Breast epithelium (tissue), 4 donors: ENCODE measurements at places on chromosomes 7 and 10.

DNA sequence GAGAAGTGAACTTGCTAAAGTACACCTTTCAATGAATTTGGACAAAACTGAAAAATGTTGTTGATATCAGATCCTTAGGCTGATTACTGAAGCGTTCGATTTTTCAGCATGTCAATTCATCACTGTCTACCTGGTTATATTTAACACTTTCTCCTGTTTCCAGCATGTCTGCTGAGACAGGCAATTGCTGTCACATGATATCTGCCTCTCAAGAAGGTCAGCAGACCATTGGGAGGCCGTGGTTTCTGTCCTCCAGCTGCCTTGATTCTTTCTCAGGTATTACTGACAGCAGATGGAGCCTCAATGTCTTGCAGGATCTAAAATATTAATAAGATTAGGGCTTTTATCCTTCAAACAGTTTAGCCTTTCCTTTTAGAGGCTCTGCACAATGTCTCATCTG, 127.5 kb downstream of the SNX10 start:
- H3K4me3 ChIP-seq, result no peak overlapping the region
- no peak overlapping the region for H3K27ac ChIP-seq
- no peaks in the 10 kb centered on the region for H3K27me3 ChIP-seq
- H3K36me3 ChIP-seq, result no peaks in the 10 kb centered on the region
- H3K4me1 ChIP-seq, result no peaks in the 10 kb centered on the region

GRCh38 chr10:60138026-60138425, 231.7 kb upstream of the CCDC6 start:
- no peak overlapping the region for H3K27ac ChIP-seq
- H3K36me3 ChIP-seq, result no peaks in the 10 kb centered on the region
- no peaks in the 10 kb centered on the region for H3K27me3 ChIP-seq
- no peak for DNase-seq

- H3K36me3 ChIP-seq, result no peaks in the 10 kb centered on the region
- peak overlapping the region; percentile 32 for H3K27ac ChIP-seq
- no peaks in the 10 kb centered on the region for H3K27me3 ChIP-seq
- H3K4me1 ChIP-seq, result no peaks in the 10 kb centered on the region
- no peak for DNase-seq
- no peak overlapping the region for H3K4me3 ChIP-seq
Measured at GRCh38 chr7:47661051-47661714, 79.3 kb upstream of the TNS3 start.

DNA sequence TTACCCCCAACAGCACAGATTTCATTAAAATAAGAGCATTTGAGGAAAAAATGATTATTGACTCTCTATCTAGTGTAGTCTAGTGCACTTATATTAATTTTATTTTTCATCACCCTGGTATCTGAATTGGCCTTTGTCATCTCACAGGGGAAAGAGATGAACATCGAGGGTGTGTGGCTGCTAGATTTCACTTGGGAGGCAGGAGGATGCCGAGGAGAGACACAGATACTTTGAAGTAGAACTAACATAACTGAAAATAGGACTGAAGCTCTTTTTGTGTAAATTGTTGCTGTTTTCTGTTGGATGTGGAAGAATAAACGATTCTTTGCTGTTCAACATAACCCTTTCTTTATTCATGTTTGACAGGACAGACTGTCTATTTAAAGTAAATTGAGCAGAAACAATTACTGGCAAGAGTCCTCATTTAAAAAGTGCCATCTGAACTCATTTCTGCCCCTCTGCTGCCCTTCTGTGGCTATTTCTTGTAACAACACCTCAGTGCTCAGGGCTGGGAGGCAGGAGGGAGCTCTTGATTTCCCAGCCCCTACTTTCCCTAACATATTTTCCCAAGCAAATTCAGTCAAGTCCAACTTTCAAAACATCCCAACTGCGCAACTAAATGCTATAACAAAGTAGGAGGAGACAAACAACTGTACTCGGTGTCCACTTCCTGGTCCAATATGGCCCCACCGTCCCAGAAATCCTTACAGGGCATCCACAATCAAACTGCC, 15.6 kb downstream of the LYZL1 start:
- H3K27ac ChIP-seq, result peak overlapping the region; percentile 19
- H3K36me3 ChIP-seq, result no peaks in the 10 kb centered on the region
- DNase-seq, result peak; percentile 54
- H3K4me3 ChIP-seq, result no peak overlapping the region
- H3K4me1 ChIP-seq, result no peaks in the 10 kb centered on the region

- no peaks in the 10 kb centered on the region for H3K4me1 ChIP-seq
- peaks cover 22% of the 10 kb centered on the region for H3K36me3 ChIP-seq
- H3K27me3 ChIP-seq, result no peaks in the 10 kb centered on the region
- H3K4me3 ChIP-seq, result no peak overlapping the region
- no peak for DNase-seq
- H3K27ac ChIP-seq, result no peak overlapping the region
Measured at GRCh38 chr7:6654842-6655610, 17.9 kb downstream of the ZNF316 start.

- no peaks in the 10 kb centered on the region for H3K27me3 ChIP-seq
- no peak for DNase-seq
- peak overlapping the region; percentile 9 for H3K27ac ChIP-seq
- no peak overlapping the region for H3K4me3 ChIP-seq
- H3K36me3 ChIP-seq, result no peaks in the 10 kb centered on the region
- H3K4me1 ChIP-seq, result no peaks in the 10 kb centered on the region
Measured at GRCh38 chr10:28254290-28254985, 48.4 kb downstream of the MPP7 start.
